ENCODE measurements at places on chromosomes 2 and 18. TPM values are rescaled to one million over a fixed set of nuclear protein-coding genes. Genes with fewer than 3 reads are reported as not detected.

- DNase-seq = no peak
Observed at GRCh38 chr2:191905336-191905735, 58.4 kb upstream of the CAVIN2 start.

Gene DSG1
- total RNA-seq = not detected

GRCh38 chr2:50491541-50492476 lies 540.1 kb downstream of the NRXN1 start:
- no peak for DNase-seq

Gene INPP5D
- total RNA-seq = 51.0 TPM
